ENCODE measurements at places on chromosomes 13 and 19.

DNA sequence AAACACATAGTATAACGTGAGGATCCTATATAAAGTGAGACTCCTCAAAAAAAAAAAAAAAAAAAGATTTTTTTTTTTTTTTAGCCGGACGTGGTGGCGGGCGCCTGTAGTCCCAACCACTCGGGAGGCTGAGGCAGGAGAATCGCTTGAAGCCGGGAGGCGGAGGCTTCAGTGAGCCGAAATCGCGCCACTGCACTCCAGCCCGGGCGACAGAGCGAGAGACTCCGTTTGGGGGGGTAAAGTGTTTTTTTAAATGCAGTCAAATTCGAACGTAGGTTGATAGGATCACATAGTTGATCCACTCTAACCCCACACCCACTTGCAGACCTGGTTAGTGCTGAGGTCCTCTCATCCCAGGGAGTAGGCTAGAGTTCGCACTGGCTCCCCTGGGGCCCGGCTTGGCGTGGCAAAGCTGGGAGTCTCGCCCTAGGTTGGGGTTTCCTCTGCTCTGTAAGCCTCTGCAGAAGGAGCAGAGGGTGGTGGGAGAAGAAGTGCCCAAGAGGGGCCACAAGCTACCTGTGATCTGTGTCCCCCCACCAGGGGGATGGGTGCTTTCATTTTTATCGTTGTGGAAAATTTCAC, 6.5 kb downstream of the RNF225 start:
- no peak for DNase-seq

DNA sequence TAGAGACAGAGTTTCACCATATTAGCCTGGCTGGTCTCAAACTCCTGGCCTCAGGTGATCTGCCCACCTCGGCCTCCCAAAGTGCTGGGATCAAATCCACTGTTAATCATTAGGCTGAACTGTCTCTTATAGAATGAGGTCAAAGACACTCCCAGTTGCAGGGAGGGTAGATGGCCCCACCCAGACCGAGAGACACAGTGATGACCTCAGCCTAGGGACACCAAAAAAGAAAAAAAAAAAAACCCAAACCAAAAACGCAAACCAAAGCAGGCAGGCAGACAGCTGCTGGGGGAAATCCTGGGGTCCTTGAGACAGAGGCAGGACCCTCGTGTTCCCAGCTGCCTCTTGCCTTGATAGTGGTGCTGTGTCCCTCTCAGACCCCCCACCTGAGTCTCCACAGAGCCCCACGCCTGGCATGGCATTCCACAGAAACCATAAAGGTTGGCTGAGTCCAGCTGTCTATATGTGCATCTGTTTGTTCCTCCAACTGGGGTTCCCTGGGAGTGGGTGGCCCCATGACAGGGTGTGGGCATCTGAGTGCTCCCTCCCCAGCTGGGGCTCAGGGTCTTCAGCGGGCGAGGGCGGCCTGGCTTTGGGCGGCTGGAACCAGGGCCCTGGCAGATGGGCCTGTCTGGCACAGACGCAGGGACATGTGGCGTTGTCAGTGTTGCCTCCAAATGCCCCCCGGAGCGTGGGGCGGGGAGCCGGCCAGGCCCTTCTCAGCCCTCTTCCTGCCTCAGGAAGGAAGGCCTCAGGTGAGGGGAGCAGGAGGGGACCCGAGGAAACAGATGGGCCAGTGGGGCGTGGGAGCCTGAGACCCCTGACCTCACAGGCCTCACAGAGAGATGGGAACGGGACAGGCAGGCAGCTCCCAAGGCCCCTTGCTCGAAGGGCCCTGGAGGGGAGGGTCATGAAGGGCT, 5.2 kb downstream of the DAND5 start:
- peak; percentile 88 for DNase-seq

DNA sequence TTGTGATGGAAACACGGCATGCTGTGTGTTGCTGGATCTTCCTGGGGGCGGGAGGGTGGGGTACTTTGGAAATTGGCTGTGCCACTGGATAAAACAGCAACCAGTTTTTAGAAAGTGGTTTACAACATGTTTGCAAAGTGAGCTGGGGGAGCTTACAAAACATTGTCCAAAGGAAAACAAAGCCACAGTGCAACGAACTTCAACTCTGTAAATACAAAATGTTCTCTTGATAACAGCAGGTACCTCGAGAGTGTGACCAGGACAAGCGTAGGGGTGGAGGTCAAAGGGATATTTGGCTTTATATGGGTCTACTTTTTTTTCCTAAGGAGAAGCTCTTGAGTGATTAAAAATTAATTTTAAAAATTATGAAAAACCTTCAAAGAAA, 2.5 kb downstream of the IGSF23 start:
- no peak for DNase-seq

DNA sequence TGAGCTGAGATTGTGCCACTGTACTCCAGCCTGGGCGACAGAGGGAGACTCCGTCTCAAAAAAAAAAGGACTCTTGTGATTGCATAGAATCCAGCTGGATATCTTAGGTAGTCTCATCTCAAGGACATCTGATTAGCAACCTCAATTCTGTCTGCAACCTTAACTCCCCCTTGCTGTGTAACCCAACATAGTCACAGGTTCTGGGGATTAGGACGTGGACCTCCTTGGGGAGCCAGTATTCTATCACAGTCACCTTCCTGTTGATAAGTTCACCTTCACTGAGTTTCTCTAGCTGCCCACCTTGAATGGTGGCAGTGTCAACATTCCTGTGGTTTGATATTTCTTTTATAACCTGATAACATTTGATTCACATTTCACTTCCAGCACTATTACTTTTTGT, 27.2 kb downstream of the GPR18 start:
- DNase-seq: no peak

DNA sequence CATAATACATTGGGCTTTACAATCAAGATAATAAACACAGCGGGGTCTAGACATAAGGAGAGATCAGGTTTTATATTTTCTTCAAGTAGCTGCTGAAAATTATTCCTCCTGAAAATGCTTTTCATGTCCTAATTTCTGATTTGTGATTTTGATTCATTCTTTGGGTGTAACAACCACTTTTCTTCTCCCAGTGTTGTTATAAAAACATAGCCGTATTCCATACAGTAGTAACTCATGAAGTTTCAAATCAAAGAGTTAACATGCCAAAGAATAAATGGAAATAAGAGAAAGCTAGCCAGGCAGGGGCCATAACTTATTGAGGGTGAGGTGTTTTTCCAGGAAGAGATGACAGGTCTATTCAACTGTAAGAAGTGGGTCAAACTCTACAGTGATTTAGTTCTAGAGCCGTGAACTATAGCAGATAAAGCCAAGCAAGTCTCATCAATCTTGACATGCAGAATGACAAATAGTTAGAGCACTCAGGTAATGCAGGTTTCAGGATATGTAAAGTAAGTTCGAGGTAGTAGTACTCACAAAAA, 934.4 kb upstream of the SLITRK1 start:
- no peak for DNase-seq

- DNase-seq: no peak
Measured at GRCh38 chr13:101552786-101553185, 100.3 kb downstream of the ITGBL1 start.

DNA sequence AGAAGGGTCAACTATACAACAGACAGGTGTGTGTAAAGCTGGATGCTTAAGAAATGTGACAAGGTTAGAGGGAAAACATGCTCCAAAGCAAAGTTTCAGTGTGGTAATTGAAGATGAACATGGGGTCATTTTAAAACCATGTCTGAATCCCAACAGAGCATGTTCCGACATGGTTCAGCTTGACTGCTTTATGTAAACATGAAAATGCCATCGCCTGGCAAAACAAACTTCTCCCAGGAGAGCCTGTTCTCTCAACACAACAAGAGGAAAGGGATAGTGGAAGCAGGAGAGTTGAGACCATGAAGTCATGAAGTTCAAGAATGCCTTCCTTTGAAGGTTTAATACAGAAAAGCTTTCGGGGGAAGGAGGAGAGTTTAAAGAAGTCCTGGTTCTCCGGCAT, 85.8 kb downstream of the EPSTI1 start:
- no peak for DNase-seq

DNA sequence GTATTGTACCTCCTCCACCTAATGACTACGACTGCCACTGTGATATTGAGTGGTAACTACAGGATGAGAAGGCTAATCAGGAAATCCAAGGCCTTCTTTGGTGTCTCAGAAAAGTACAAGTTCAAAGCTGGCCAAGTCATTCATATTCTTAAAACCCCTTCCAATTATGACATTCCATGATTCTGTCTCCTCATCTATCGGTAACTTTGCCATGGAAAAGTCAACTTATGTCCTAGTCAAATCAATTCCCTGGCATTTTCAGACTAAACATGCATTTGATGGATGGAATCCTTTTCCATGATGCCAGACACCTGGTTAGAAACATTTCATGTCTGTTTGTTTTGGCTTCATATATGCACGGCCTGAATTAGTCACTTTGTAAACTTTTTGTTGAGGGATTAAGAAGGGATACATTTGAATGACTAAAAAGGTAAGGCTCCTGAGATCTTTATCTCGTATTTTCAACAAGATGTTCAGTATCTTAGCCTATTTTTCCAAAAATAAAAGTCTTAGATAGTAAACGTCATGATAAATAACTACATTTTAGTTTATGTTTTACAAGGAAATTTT, 186.5 kb downstream of the NHLRC3 start:
- DNase-seq: no peak

GRCh38 chr13:49146950-49147355, 73.2 kb upstream of the MLNR start:
- no peak for DNase-seq

GRCh38 chr19:55451163-55451964, 8.3 kb upstream of the SHISA7 start:
- no peak for DNase-seq

- DNase-seq: no peak
Measured at GRCh38 chr19:41932720-41933332, 4.6 kb upstream of the ERFL start.

- DNase-seq: no peak
Measured at GRCh38 chr13:40247845-40248244, 418.6 kb downstream of the FOXO1 start.

GRCh38 chr13:50378509-50379044, 363.3 kb downstream of the KCNRG start:
- DNase-seq: no peak

DNA sequence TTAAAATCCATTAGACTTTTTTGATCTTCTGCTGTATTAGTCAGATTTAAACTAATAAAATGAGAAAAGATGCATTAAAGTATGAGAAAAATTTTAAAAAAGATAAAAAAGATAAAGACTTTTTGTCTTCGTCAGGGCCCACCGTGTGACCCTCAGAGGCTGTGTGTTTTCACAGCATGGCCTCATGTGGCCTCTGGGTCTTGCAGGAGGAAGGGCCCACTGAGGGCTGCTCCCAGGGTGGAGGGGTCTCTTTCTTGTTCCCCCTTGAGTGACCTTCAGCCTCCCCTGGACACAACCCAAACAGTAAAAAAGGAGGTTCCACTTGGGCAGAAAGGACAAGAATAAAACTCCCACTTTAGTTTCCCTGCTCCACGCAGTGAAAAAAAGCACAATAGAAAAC, 57.1 kb upstream of the RANBP3 start:
- no peak for DNase-seq

GRCh38 chr13:94487043-94487442, 7.6 kb upstream of the DCT start:
- DNase-seq: no peak

Measured in NCI-H524 treated with DMSO at 0.1 percent for 48 hours (cell line).